ENCODE measurements at places on chromosomes 2 and 18.
A peak's percentile ranks its signal among the peaks of the same experiment; 100 is the strongest.

GRCh38 chr18:58223717-58224424 is 179.8 kb downstream of the NEDD4L start:
- no peak for DNase-seq

DNA sequence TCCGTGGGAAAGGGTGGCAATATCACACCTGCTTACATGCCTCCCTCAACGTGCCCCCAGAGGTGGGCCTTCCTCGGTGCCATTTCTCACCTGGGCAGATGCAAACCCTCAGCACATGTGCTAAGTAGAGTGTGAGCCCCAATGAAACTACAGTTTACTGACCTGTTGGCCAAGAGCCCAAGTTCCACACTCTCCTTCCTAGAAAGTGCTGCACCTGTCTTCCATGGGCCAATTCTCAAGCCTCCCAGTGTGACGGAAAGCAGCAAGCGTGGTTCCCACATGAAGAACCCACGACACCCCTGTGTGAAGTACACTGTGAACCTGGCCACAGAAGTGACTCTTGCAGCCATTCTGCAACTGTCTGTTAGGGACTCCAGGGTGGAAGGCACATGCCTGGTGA is 73.7 kb downstream of the UXS1 start:
- no peak for DNase-seq

DNA sequence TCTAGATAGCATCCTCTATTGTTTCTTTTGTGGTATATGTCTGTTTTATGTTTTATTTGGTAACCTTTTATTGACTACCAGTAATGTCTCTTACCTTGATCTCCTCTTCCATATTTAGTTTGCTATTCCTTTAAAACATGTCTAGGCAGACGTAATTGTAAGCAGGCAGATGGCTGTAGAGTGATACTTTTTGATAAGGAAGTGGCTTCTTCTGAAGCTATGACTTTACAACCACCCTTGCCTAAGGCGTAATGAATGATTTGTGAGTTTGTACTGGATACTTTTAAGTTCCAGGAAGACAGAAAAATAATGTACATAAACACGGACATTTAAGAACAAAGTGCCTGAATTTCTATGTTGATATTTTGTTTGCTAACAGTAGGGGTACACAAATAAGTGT is 85.6 kb downstream of the ZNF804A start:
- DNase-seq: no peak

- DNase-seq: no peak
Measured at GRCh38 chr2:57862153-57862552, 184.5 kb upstream of the VRK2 start.

DNA sequence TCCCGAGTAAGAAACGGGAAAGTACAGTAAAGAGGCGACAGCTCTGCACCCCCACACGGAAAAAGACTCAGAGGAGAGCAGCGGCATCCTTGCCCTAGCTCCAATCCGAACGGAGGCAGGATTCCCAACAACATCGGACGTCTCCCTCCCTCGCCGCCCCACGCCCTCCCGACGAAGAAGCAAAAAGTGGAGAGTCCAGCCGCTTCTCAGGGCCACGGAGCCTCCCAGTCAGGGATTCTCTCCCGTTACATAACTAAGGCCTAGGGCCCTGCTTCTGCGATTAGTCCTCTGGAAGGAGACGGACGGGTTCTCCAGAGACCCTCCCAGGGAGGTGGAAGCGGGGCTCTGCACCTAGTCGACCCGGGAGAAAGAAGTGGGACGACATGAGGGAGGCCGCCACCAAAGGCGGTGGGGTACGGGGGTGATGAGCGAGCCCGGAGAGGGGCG is 587 bp downstream of the SUMO1 start:
- DNase-seq: no peak

GRCh38 chr18:48136051-48136826 is 205.8 kb upstream of the SMAD2 start:
- peak; percentile 5 for DNase-seq

GRCh38 chr18:49721981-49722380 is 91.4 kb downstream of the ACAA2 start:
- DNase-seq: no peak

DNA sequence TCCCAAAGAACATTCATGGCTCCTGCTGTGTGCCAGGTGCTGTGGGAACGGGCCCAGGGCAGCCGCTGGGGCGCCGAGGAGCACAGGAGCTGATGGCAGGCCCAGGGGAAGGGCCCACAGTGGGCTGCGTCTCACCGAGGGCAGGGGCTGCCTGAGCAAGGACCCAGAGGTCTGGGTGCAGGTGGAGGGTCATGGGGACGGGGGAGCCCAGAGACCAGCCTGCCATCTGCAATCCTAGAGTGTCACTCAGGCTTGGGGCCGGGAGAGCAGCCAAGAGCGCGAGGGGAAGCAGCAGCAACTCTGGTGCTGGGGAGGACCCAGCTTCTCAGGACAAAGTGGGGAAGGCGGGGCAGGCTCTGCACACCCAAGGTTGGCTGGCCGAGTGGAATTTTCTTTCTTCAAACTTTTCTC is 207.4 kb downstream of the HDAC4 start:
- DNase-seq: no peak

GRCh38 chr2:108617617-108618016 is 83.3 kb downstream of the LIMS1 start:
- DNase-seq: no peak

- no peak for DNase-seq
Measured at GRCh38 chr2:127721311-127721977, 20.1 kb downstream of the SFT2D3 start.

DNA sequence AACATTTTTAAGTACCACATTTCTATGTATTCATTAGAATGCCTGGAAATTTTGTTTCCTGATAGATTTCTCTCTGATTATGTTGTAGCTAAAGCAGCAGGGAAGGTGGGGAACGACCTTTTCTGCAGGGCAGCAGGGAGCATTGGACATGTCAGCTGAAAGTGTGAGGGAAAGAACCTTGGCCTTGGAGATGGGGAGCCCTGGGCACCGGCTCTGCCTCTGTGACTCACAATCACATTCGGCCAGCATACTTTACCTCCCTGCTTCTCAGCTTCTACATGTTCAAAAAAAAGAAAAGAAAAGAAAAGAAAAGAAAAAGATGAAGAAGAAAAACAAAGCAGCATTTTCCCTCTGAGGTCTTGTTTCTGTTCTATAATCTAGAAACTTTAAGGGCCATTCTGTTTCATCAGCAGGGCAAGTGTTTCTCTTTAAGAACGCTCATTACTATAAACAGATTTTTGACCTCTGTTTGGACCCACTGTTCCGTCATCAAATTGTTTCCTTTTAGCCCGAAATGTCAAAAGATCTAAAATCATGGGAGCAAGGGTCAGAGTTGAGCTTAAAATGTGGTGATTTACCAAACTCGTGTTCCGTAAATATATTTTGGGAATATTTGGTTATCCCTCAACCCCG is 27.9 kb downstream of the SETBP1 start:
- no peak for DNase-seq

DNA sequence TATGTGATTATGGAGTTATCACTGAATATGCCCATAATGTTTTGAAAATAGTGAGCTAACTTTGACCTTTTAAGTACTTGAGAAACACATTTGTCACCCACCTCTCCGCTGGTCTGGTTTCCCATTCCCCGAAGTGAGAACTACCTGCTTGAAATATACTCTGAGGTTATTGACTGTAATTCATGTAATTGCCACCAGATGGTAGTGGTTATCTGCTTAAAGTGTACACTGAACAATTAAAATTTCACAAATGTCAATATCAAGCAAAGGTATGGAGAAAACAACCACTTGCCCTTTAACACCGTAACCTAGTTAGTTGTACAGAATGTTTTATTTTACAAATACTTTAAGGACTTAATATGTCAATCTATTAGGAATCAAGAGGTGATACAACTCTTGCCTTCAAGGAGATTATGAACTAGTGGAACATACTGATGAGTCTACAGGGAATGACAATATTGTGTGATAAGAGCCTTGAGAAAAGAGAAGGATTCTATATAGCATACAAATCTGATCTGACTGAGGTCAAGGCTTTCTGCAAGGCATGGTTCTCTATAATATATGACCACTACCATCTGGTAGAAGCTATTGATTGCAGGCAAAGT is 316.8 kb upstream of the KCNH7 start:
- DNase-seq: peak; percentile 3

DNA sequence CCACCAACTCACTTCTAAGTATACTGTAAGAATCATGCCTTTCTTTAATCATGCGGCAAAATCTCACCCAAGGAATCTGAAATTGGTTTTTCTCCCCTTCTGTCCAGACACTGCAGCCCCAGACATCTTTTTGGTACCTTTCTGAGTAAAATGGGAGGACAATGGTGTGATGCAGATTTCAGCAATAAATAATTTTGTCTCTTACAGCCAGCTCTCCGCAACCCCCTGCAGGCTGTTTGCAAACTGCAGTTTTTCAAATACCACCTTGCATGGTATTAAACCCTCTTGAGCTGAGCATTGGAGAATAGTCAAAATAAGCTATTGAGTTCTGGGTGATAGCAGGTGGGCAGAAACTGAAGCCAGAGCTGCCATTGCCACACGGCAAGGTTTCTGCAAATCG is 32.2 kb downstream of the GPR39 start:
- DNase-seq: no peak

DNA sequence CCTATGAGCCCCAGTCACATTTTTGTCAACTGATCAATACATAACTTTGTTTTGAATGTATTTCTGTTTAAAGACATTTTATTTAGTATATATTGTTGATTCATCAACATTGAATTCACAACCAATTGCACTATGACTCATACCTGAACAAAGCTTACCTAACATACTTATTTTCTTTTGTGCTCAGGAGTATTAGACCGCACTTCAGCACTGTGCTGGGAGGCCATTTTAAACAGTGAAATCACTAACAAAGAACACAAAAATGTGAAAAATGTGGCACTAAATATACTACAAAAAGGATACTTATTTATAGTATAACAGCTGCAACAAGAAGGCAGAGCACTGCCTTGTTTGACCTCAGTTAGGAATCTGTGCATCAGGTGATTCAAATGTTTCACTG is 12.4 kb upstream of the IFIH1 start:
- no peak for DNase-seq
